ENCODE measurements at places on chromosomes 4 and X.

DNA sequence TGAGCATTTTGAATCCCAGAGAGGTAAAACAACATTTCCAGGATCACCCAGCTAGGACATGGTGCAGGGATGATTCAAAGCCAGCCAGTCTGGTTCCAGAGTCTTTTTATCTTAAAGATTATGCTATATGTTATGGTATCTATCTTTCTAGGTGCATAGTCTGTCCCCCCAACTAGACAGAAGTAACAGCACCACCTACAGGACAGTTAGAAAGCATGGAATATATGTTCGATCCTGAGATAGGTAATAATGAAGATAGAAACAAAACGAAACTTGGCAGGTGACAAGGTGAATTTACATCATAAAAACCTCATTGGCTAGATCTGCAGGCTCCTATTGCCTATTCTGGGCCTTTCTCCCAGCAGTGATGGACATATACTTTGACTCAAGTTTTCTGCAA, 723.2 kb downstream of the SMARCA1 start:
- DNase-seq, result no peak

GRCh38 chrX:67050760-67051159, 411.9 kb upstream of the EDA2R start:
- DNase-seq, result no peak

GRCh38 chrX:115561605-115562479, 868 bp downstream of the PLS3 start:
- DNase-seq, result no peak

DNA sequence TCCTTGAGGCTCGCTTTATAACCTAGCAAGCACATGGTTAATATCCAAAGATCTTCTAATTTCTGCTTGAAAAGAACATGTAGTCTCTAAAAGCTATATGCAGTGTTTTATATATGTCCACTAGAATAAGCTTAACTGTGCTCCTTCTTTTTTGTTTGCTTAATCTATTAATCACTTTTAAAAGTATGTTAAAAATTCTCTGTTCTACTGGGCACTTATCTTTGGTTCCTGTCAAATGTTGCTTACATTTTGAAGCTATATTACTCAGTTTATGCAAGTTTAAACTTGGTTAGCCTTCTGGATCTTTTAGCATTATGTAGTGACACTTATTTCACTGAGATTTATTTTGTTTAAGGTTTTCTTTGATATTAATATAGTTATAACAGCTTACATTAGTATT, 32.5 kb downstream of the MAOA start:
- no peak for DNase-seq

GRCh38 chr4:48336146-48336870, 5.0 kb upstream of the SLAIN2 start:
- DNase-seq, result no peak

Measured in activated naive CD4-positive, alpha-beta T cell treated with Interleukin-2 at 50 U/mL for 16 hours (primary cell).